ENCODE measurements at places on chromosomes 13 and 19. TPM values are rescaled to one million over a fixed set of nuclear protein-coding genes. Genes with fewer than 3 reads are reported as not detected.

The FCER2 gene
- total RNA-seq = not detected

The U2AF1L4 gene
- total RNA-seq = 9.3 TPM

The GARRE1 gene
- 9.1 TPM for total RNA-seq

The ZNF563 gene
- 2.6 TPM for total RNA-seq

The ATXN8OS gene
- not detected for total RNA-seq

The CCDC169 gene
- total RNA-seq = 2.8 TPM

The PRSS57 gene
- not detected for total RNA-seq

The KIR2DL1 gene
- not detected for total RNA-seq

The PAK4 gene
- total RNA-seq = 13.6 TPM

The CYP4F22 gene
- not detected for total RNA-seq

The LGALS14 gene
- total RNA-seq = not detected

The KMT5C gene
- 5.8 TPM for total RNA-seq

The PTH2 gene
- total RNA-seq = not detected

The INTS6 gene
- total RNA-seq = 22.5 TPM

The APC2 gene
- 0.16 TPM for total RNA-seq

The VSTM2B gene
- total RNA-seq = not detected

The CRLF1 gene
- 2.6 TPM for total RNA-seq

The NKPD1 gene
- total RNA-seq = under 0.01 TPM

The ZNF324 gene
- 13.2 TPM for total RNA-seq

The MYPOP gene
- total RNA-seq = 1.8 TPM

The FOSB gene
- total RNA-seq = 7.4 TPM

The ZNF844 gene
- 2.3 TPM for total RNA-seq

The ZNF175 gene
- total RNA-seq = 4.6 TPM

The INAFM1 gene
- total RNA-seq = 4.9 TPM

The NLRP7 gene
- total RNA-seq = not detected

The GAS6 gene
- 67.7 TPM for total RNA-seq

The AZU1 gene
- total RNA-seq = not detected

The MBOAT7 gene
- total RNA-seq = 146 TPM

The SERPINE3 gene
- not detected for total RNA-seq

The ADGRE2 gene
- total RNA-seq = 5.2 TPM

The MEIOSIN gene
- 0.13 TPM for total RNA-seq

The ZNF285 gene
- total RNA-seq = 0.72 TPM

The ZNF799 gene
- total RNA-seq = 1.3 TPM
